ENCODE measurements at places on chromosomes 1 and 21. TPM values are rescaled to one million over a fixed set of nuclear protein-coding genes. Genes with fewer than 3 reads are reported as not detected.

Gene DCST1
- total RNA-seq = not detected

Gene EFNA4
- total RNA-seq = 0.73 TPM

Gene MCOLN3
- total RNA-seq = 6.3 TPM

Gene MX2
- 1.8 TPM for total RNA-seq

Gene C1orf226
- not detected for total RNA-seq

Gene B3GALT2
- not detected for total RNA-seq

Gene PADI1
- not detected for total RNA-seq

Gene INAVA
- total RNA-seq = not detected

Gene CD34
- 0.39 TPM for total RNA-seq

Gene RIMS3
- under 0.01 TPM for total RNA-seq

Gene S100A14
- 0.39 TPM for total RNA-seq

Gene BOLA1
- total RNA-seq = 7.0 TPM

Gene CFHR1
- total RNA-seq = not detected

Gene TFF1
- not detected for total RNA-seq

Gene AK5
- total RNA-seq = 24.6 TPM

Gene ATF3
- total RNA-seq = 1.2 TPM

All from subcutaneous preadipocyte (primary cell).